Pulmonary artery endothelial cell (primary cell): ENCODE measurements at places on chromosomes 7 and 10. TPM values are rescaled to one million over a fixed set of nuclear protein-coding genes. Genes with fewer than 3 reads are reported as not detected.

ADO gene
- total RNA-seq, result 16.6 and 17.7 TPM in 2 replicates

FFAR4 gene
- total RNA-seq, result not detected in 2 replicates

NODAL gene
- total RNA-seq, result not detected in 2 replicates

MUC3A gene
- total RNA-seq, result not detected in 2 replicates

TAS2R5 gene
- 0.53 and 0.74 TPM in 2 replicates for total RNA-seq

GNAT3 gene
- not detected in 2 replicates for total RNA-seq

PKD1L1 gene
- 1.1 and 2.1 TPM in 2 replicates for total RNA-seq

CHST3 gene
- total RNA-seq, result 12.9 and 16.7 TPM in 2 replicates

ARHGAP22 gene
- 86.3 and 86.9 TPM in 2 replicates for total RNA-seq

STEAP2 gene
- 2.3 and 5.2 TPM in 2 replicates for total RNA-seq

SORBS1 gene
- total RNA-seq, result 0.26 and 3.9 TPM in 2 replicates

LBX1 gene
- not detected in 2 replicates for total RNA-seq

DNA sequence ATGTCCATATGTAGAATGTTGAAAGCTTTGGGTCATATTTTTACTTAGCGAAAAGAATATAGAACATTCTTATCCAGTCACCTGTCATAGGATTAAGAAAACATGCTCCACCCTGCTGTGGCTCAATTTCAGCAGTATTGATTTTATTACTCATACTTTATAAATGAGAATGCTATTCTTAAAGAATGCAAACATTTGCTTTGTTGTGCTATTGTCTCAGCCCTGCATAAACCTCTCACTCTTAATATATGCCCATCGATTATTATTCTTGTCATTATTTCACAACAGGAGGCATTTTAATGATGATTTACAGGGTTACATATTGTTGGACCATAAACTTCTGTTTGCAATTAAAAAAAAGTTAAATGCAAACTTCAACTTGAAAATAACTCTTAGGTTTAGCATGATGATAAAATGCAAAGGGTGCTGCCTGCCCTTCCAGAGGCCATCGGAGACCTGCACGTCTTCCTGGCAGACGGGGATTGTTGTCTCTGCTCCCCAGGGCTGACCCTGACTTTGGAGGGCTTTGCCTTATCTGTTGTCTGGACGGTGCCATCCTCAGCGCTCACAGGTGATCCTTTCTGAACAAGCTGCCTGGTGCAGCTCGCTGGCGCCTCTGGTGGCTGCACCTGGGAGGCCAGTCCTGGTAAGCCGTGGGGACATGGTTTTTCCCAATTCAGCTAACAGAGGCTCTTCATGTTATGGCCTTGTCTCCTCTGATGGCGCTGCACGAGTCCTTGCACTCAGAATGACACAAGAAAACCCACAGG, 50.0 kb upstream of the SHH start:
- no peak for DNase-seq

DNA sequence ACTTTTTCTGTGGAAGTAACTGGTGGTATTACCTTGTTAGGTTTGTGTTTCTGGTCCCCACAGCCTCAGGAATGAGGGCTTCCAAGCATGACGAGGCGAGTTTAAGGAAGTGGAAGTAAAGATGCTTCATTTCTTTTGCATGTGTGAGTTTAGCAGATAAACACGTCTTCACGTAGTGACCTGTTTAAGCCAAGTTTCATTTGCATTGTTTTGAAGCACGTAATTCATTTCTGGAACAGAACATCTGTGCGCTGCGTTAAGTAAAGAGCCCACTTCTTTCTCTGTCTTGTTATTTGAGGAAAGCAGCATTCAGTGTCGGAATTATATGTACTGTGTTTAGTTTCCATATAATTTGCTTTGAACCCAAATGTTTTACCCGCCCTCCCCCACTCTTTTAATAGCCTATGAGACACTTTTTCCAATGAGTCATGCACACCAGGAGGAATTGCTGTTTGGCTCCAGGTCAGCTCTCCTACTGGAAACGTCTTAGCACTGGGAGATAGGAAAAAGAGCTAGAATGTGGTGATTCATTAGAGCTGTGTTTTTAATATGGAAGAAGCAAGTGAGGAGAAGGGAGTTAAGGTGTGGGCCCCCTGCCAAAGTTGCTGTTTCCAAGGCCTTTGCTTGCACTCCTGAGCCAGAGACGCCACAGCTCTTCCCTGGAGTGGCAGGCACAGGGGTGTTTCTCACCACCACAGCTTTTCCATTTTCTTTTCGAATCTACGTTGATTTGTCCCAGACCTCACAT, 36.7 kb downstream of the BTBD16 start:
- DNase-seq, result peak; percentile 98

- no peak for DNase-seq
Observed at GRCh38 chr10:11311027-11311426, 293.4 kb downstream of the CELF2 start.

GRCh38 chr10:74891053-74891452, 64.7 kb downstream of the KAT6B start:
- no peak for DNase-seq

- no peak for DNase-seq
Observed at GRCh38 chr7:21364801-21365271, 63.0 kb upstream of the SP4 start.

GRCh38 chr7:77710861-77711260, 14.6 kb downstream of the RSBN1L start:
- no peak for DNase-seq

DNA sequence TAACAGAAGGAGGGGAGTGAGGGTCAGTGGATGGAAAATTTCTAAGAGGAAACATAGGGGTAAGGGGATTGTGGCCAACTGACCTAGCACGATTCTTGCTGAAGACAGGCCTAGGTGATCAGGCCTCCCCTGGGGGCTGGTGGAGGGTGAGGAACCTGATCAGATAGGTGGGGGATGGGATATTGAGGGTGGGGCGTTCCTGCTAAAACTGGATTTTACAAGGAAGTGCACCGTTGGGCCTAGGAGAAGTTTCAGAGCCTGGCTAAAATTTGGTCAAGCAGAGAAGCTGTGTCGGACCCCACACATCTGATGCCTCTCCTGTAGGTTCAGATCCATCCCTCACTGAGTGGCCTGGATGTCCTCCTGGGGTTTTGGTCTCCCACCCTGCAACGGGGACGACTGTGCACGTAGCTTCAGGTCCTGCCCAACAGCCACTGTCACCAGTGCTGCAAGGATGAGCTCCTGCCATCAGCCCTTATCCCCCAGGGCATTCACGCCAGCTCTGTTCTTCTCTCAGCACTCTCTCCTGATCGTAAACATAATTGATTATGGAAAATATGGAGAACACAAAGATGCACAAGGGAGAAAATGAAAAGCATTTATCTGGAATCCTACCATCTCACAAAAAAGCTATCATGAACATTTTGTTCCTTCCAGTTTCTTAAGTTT, 89.9 kb downstream of the ADCY1 start:
- no peak for DNase-seq

DNA sequence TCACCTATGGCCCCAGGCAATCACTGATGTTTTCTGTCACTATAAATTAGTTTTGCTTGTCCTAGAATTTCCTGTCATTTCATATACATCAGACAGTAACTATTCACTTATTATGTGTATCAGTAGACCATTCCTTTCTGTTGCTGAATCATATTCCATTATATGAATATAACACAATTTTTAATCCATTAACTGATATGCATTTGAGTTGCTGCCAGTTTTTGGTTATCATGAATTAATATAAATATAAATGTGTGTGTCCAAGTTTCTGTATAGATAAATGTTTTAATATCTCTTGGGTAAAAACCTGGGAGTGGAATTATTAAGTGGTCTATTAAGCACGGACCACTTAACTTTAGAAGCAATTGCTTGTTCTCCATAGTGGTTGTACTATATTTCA, 143.8 kb downstream of the ZNF438 start:
- DNase-seq, result no peak

DNA sequence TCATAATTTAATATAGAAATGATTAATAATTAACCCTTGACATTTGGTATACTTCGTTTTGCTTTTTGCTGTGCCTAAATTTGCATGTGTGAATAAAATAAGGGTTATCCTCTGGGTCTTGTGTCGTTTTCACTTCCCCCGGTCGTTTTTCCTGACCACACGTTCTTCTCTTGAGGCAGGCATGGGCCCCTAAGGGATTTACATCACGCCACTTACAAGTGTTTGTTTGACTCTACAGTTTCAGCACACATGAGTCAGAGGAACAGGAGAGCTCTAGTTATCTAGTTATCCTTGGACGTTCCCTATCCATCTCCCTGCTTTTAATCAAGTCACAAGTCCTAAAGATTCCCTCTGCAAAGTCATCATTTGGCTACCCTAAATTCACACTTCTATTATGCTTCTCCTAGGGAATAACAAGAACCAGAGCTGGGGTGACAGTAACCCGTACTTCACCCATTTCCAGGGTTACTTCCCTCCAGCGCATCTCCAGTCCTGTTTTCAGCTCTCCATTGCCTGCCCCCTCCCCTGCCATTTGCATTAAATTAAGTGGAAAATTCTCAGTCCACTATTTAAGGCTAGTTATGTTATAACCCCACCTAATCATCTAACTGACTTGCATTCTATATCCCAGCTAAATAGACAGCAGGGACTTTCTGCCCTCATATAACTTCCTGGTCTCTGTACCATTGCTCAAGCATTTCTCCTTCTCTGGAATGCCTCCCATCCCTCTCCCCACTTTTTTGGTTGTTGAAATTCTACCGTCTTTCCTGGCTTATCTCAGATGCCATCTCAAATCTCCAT, 206.9 kb downstream of the PTEN start:
- DNase-seq, result no peak

GRCh38 chr7:80640846-80641245, 2.4 kb downstream of the CD36 start:
- no peak for DNase-seq

- no peak for DNase-seq
Observed at GRCh38 chr7:28358423-28358868, 53.9 kb upstream of the CREB5 start.

DNA sequence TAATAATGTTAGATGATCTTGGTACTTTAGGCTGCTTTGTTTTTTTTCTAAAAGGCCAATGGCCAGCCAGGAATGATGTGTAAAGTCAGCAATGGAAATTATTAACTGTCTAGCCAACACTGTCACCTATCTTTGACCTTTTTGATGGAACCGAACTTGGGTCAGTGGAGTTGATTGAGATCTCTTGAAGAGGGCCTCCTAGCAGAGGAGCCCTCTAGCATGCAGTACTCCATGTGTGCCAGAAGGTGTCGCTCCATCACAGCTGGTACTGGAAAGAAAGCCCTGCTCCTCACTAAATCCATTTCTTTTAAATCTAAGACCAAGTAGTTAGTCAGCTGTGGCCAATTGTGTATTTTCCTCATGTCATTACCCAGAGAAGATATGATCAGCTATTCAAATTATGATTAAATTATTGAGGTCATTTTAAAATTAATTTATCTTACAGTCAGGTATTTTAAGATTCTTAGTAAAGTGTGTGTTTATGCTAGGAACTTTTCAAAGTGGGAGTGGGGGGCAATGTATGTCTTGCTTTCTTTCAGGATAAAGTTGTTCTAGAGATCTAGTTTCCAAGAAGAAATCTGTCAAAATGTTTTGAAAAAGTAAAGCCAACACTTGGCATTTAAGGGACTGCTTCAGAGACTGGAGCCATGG, 33.1 kb upstream of the CROT start:
- DNase-seq, result no peak

DNA sequence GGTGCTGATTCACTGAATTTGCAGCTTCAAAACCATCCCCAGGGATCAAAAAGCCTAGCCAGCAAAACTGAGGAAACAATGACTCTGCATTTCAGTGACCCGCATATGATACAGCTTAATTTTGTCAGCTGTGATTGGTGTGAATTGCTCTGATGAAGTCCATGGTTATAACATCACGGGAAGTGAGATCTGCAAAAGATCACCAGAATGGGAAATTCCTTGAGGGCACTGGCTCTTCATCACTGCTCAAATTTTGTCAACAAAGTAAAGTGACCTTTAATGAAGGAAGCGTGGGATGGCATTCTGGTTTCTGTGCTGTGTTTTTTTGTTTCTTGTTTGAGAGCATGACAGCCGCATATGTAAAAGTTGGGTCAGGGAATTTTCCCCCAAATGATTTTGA, 745.9 kb downstream of the GATA3 start:
- no peak for DNase-seq

DNA sequence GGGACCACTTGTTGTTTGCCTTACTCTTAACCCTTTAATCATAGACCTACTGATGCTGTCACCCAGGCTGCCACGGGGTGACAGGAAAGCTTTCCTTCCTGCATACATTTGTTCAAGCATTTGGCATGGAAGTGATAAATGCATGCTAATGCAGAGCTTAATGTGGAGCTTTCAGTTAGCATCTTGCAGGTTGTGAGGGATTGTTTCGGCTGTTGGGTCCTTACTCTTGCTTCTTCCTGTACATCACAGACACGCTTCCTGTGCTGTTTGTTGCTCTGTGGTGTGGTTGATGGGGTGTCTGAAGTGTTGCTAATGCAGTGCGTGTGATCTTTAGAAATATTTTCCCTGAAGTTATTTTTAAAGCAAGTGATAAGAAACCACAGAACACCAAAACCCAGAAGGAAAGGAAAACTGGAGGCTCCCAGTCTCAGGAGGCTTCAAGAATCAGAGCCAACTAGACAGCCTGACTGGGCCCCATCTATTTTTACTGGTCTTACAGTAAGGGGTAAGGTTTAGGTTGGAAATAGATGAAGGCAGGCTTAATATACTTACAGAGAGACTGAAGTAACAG, 143.1 kb downstream of the CHN2 start:
- DNase-seq, result no peak

GRCh38 chr7:82445271-82445670, 1.7 kb upstream of the CACNA2D1 start:
- no peak for DNase-seq

GRCh38 chr10:132018446-132018845, 36.7 kb upstream of the BNIP3 start:
- DNase-seq, result no peak

DNA sequence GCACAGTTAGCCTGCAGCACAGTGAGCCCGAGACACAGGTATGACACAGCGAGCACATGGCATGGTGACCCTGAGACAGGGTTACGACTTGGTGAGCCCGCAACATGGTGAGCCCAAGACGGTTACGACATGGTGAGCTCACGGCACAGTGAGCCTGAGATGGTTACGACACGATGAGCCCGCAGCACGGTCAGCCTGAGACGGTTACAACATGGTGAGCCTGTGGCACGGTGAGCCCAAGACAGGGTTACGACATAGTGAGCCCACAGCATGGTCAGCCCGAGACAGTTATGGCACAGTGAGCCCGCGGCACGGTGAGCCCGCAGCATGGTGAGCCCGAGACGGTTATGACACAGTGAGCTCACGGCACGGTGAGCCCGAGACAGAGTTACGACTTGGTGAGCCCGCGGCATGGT, 156.1 kb downstream of the MAD1L1 start:
- DNase-seq, result no peak

GRCh38 chr10:131731780-131732630, 168.8 kb upstream of the PPP2R2D start:
- no peak for DNase-seq

DNA sequence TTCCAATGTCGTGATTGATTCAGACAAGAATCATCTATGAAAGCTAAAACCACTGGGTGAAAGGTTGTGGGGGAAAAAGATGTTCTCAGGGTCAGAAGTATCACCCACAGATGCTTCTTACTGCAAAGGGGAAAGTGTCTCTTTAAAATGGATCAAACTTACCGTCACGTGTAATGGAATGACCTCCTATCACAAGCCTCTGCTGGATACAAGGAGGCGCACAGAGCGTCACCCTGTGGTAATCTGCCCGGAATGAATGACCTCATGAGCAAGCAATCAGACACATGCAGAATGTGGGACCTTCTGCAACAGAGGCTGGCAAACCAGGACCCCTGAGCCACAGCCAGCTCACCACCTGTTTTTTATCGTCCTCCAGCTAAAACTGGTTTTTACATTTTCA, 33.0 kb downstream of the WIPF3 start:
- no peak for DNase-seq

GRCh38 chr10:75107756-75108683, 3.4 kb upstream of the SAMD8 start:
- DNase-seq, result no peak

GRCh38 chr7:128841171-128841690, 11.0 kb downstream of the FLNC start:
- no peak for DNase-seq
